HAP-1 (cell line): ENCODE measurements at places on chromosomes 11 and 22.

GRCh38 chr11:39724404-39724803, 1735.0 kb downstream of the LRRC4C start:
- no peak for DNase-seq

DNA sequence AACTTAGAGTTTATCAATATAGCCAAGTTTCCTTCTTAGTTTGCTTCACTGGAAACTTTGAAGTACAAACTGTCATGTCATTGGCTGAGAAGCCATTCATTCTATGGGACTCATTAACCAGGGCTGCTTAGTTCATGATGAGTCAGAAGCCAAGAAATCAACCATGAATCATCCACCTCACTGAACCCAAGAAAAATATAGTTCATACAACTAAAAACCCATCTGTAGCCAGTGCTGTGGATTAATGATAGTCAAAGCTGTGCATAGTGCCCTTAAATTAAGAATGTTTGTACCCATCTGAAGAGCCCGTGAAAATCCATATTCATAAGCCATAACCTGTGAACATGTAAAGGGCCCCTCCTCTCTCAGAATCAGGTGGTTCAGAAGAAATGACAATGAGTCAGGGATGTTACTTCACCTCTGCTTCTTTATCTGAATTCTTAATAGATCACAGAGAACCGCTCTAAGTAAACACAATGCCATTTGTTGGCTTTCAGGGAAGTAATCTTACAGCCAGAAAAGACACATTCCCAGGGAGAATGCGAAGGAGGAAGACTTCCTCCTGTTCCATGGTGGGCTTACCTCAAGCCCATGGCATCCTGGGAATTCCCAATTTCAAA, 25.4 kb downstream of the MMP20 start:
- no peak for DNase-seq

DNA sequence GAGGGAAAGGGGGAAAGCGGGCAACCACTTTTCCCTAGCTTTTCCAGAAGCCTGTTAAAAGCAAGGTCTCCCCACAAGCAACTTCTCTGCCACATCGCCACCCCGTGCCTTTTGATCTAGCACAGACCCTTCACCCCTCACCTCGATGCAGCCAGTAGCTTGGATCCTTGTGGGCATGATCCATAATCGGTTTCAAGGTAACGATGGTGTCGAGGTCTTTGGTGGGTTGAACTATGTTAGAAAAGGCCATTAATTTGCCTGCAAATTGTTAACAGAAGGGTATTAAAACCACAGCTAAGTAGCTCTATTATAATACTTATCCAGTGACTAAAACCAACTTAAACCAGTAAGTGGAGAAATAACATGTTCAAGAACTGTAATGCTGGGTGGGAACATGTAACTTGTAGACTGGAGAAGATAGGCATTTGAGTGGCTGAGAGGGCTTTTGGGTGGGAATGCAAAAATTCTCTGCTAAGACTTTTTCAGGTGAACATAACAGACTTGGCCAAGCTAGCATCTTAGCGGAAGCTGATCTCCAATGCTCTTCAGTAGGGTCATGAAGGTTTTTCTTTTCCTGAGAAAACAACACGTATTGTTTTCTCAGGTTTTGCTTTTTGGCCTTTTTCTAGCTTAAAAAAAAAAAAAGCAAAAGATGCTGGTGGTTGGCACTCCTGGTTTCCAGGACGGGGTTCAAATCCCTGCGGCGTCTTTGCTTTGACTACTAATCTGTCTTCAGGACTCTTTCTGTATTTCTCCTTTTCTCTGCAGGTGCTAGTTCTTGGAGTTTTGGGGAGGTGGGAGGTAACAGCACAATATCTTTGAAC, 6.8 kb downstream of the MALAT1 start:
- DNase-seq = no peak

- DNase-seq = no peak
These were observed 27.7 kb upstream of the PPP2R1B start for GRCh38 chr11:111793863-111794262.

- DNase-seq = no peak
These were observed 18.2 kb downstream of the UBASH3B start for GRCh38 chr11:122673701-122674100.

DNA sequence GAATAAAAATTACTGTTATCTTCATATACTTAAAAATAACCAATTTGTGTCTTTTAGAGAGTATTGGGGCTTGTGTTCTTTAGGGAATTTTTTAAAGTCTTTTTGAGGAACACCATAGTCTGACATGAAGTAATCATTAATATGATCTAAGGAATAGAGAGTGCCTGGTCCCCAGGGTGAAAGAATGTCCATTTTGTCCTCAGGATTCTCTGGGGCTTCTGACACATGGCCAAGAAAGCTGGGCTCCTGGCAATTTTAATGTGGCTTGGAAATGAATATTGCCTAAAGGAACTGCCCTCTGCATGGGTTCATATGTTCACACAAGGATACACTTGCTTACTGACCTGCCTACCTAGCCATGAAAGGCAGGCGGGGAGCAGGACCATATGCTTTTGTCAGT, 33.7 kb downstream of the NF2 start:
- DNase-seq = no peak

DNA sequence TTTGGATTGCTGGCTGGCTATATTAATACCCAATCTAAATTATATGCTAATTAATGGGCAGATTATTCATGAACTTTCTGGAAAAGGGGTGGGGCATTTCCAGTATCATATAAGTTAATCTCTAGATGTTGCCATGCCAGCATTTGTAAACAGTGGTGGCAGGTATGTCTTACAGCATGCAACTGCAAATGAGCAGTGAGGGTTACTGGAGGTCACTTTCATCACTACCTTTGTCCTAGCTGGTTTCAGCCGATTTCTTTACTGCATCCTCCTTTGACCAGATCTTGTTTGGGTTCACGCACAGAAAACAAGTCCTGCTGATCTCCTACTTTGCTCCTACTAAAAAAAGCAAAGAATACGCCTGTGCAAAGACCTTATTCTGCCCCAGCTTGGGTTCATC, 89.1 kb upstream of the USP47 start:
- DNase-seq = no peak

DNA sequence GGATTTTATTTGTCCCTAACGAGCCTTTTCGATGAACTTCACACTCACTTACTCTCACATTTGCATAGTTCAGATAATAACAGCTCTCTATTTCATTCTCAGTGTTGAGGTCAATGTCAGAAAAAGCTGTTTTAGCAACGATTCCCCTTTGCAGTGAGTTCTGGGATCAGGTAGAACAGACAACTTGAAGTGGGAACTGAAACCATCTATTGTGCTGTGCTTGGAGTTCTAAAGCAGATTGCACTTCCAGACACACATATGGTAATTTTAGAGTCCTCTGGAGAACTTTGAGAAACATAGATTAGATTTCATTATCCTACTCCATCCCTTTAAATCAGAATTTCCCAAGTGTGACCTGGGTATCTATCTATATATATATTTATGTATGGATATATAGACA, 124.6 kb upstream of the BLID start:
- DNase-seq = no peak

- DNase-seq = no peak
These were observed 15.8 kb upstream of the PKNOX2 start for GRCh38 chr11:125148743-125149142.

- DNase-seq = no peak
These were observed 114.8 kb upstream of the NAV2 start for GRCh38 chr11:19597876-19598275.

DNA sequence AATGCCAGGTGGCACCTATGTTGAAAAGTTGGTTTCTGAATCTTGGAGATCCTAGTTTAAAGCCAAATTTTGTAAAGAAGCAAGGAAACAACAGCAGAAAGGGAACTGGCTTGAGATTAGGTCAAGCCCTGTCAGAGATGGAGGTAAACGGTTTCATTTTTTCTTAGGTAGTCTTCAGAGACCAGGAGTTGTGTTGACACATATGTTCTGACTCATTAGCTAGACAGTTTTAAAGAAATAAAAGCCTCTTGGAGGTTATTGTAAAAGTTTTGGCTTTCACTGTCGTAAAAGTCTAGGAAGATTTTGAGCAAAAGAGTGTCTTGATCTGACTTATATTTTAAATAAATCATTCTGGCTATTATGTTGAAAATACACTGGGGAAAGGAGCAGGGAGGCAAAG, 151.5 kb upstream of the CTSC start:
- no peak for DNase-seq

DNA sequence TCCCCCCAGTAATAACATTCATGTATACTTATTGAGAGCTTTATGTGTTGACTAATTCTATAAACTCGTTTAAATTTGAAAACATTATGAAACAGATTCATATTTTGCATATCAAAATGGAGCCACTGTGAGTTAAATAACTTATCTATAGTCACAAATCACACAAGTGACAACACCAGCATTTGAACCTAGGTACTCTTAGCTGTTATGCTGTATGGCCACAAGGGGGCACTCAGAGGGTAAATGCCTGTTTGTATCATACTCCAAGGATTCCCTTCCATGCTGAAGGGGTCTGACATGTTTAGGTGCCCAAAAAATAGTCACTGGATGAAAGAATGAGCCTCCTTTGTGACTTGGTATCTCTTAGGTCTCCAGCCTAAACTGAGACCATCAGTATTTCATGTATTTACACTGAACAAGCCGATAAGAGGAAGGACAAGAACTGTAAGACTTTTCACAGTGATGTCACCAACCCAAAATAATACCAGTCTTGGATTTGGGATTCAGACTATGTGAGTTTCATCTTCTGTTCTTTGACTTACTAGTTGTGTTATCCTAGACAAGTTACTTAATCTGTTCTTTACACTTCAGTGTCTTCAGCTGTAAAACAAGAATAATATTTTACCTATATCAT, 12.2 kb upstream of the OR52D1 start:
- DNase-seq = peak; percentile 53

- no peak for DNase-seq
These were observed 19.8 kb downstream of the SPECC1L start for GRCh38 chr22:24290459-24290858.

GRCh38 chr22:34845391-34845790, 220.6 kb upstream of the ISX start:
- DNase-seq = no peak

DNA sequence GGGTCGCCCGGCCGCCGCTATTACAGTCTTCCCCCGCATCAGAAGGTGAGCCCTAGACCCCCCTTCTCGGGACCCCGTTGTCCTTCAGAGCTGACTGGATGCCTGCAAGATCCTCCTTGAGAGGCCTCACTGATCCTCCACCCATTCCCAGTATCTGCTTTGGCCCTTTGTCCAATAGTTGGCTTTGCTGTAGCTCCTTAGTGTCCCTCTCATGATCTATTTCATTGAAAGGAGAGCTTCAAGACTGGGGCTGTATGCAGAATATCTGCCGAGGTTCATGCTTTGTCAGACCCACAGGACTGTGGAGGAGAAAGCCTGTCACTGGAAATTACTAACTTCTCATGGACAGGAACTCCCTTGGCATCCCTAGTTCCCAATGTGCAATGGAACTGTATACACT, 499 bp downstream of the DLAT start:
- DNase-seq = peak; percentile 25

DNA sequence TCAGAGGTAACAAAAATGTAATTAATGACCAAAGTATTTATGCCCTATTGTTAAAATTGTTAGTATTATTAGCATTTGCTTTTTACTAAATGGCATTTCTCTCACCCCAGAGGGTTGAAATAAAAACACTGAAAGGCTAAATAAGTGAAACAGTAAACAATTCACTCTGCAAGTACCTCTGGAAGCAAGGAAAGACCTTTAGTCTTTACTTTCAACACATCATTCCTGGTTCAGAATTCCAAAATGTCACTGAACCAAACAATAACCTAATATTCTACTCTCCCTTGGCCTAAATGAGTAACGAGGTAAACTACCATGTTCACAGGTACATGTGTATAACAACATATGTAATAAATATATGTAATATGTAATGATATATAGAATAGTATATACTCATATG, 369.3 kb downstream of the TTC28 start:
- DNase-seq = no peak

DNA sequence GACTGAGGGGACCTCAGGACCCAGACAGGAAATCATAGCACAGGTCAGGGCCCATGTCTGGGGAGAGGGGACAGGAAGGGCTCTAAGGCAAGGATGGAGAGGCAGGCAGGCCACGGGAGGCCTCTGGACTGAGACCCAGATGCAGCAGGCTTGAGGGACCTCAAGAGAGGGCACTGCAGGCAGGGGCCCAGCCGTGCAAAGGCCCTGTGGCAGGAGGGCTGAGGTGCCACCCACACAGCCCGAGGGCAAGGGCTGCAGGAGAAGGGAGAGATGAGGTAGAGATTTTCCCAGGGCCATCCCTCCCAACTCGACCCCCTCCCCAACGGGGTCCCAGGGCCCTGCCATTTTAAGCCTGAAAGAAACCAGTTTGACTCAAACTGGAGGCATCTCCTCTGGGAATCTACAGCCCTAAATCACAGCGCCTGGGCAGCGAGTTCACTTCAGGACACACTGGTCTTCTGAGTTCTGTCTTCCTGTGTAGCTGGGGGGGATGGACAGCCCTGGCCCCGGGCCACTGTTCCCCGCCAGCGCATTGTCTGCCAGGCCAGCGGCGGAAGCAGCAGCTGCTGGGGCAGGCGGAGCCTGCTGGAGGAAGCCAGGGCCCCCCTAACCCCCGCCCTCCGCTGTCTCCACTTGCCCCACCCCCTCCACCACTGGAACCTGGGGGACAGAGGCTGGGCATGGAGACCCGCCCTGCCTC, 20.3 kb upstream of the WNT7B start:
- DNase-seq = peak; percentile 70

DNA sequence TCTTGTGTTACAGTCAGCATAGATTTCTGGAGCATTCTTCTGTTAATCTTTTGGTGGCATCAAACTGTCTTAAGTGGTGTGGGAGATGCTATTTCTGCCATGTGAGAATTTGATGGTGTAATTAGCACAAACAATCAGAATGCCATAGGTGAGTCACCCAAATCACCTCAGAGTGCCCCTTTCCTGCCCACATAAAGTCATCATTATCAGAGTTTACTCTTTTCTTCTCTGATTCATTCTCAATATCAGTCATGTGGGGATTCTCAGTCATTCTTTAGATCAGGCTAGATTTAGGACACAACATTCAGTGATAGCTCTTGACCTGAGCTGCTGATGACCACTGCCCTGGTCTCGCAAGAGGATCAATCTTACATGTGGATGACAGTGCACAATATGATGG, 23.7 kb upstream of the MS4A6A start:
- DNase-seq = no peak

DNA sequence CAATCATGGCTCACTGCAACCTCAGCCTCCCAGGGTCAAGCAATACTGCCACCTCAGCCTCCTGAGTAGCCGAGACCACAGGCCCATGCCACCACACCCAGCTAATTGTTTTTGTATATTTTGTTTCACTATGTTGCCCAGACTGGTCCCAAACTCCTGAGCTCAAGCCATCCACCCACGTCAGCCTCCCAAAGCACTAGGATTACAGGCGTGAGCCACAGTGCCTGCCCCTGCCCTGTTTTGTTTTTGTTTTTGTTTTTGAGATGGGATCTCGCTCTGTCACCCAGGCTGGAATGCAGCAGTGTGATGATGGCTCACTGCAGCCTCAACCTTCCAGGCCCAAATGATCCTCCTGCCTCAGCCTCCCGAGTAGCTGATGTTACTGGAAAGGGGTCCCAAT, 53.5 kb downstream of the TUG1 start:
- DNase-seq = no peak

GRCh38 chr22:47043835-47044721, 281.6 kb downstream of the TBC1D22A start:
- no peak for DNase-seq

- DNase-seq = no peak
These were observed 100.7 kb upstream of the PLET1 start for GRCh38 chr11:112361396-112361795.
